ENCODE measurements at places on chromosomes 2 and 18.
A peak's percentile ranks its signal among the peaks of the same experiment; 100 is the strongest.

DNA sequence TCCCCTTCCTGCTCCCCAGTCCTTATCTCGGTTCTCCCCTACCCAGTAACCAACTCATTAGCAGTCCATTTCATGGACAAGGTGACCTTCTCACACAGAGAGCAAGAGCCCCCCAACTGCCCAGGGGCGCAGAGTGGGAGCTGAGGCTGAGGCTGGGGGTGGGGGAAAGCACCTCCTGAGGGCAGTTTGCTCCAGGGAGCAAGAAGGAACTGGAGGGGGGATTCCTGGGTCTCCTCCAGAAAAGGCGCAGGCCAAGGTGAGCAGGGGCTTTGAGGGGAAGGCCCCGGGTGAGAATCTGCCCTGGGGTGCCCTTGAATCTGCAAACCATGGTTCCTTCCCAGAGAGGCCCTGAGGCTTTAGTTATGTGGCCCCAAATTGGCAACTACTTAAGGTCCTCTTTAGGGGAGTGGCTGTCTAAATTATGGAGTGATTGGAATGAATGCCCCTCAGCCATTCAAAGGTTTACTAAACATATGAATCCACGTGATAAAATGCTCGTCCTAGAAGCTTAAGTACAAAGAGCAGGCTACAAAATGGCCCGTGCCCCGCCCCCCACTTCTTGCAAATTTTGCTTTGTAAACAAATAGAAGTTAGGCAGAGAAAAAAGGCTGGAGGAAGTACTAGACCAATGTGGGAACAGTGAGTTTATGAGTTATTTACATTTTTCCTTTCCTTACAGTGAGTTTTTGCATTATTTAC is 123.5 kb upstream of the HS6ST1 start:
- peak; percentile 28 for DNase-seq

- DNase-seq, result no peak
Measured at GRCh38 chr2:183060571-183061231, 17.8 kb upstream of the DUSP19 start.

- no peak for DNase-seq
Measured at GRCh38 chr2:29749041-29749440, 172.3 kb downstream of the ALK start.

DNA sequence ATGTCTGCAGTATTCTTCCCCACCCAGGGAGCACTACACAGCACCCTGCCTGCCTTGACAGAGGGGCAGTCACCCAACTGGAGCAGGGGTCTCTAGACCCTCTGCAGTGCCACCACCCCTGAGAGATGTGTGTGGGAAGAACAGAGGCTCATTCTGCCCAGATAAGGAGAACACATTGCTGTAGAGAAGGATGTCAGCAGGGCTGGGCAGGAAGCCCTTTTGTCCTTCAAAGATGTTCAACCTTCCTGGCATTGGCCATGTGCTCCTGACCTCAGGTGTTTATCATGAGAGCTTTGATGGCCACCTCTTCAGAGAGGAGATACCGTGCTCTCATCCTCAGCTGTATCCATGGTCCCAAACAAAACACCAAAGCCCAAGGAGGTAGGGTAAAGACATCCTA is 4.6 kb upstream of the TEX51 start:
- peak; percentile 28 for DNase-seq

DNA sequence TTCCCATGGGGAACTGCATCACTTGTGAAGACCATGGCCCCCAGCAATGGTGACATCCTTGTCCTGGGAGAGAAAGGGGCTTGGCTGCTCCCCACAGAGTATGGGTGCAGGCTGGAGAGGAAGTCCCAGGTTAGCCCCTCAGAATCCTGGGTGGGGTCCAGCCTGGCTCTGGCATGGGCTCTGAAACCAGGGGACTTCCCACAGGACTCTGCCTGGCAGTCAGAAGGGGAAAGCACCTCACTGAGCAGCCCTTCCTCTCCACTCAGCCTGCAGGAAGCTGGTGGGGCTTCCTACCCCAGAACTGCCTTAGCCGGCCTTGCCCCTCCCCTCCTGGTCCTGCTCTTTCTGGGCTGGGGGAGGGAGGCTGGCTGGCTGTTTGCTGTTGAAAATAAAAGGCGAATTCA is 3.7 kb downstream of the NEURL3 start:
- peak; percentile 55 for DNase-seq

- DNase-seq, result no peak
Measured at GRCh38 chr2:19802086-19802841, 99.5 kb downstream of the TTC32 start.

DNA sequence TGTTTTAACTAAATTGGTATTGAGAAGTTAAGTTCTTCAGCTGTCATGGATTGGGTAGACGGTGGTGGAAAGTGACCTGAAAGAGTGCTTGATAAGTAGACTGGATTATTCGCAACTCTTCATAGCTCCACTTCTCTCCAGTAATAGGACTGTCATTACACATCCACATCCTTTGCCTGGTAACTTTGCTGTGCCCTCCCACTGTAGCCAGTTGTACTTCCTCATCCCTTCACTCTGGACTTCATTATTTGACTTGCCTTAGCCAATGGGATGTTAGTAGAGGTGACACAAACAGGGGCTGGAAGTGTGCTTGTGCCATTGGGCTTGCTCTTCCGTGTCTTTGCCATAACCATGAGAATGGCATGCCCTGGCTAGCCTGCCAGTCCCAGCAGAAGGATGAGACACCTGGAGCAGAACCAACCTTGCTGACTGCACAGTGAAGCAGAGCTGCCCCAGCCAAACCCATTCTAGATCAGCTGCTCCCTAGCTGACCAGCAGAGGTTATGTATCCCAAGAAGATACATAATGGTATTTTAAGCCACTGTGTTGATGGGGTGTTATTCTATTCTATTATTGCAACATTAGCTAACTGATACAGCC is 16.9 kb downstream of the QPCT start:
- DNase-seq, result no peak

GRCh38 chr18:62490967-62491695 is 31.7 kb upstream of the ZCCHC2 start:
- no peak for DNase-seq

DNA sequence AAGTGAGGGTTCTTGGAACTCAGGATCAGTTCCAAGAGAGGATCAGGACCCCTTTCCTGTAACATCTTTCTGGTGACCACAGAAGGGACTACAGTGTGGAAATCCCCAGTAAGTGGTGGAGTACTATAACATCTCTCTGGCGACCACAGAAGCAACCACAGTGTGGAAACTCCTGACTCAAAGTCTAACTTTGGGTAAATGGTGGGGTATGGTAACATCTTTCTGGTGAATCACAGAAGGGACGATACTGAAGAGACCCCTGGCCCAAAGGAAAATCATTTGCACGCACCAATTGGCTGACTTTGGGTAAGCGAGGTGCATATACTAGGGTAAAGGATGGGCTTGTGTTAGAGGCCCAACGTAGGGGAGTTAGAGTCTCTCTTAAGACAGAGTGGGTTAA is 56.3 kb upstream of the GULP1 start:
- no peak for DNase-seq

DNA sequence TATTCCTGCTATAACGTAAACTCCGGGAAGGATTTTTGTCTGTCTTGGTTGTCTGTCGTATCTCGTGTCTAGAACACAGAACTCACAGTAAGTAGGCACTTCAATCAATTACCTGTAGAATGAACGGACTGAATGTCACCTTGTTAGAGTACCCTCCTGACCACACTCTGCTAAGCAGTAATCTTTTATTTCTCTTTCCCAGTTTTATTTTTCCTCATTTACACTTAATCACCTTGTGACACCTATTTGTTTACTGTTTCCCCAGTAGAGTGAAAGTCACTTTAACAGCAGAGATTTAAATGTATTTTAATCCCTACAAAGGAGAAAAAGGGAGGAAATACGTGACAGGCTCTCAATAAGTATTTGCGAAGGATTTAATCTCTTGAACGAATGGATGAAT is 514 bp upstream of the EPB41L5 start:
- no peak for DNase-seq

GRCh38 chr2:96523659-96524481 is 12.7 kb upstream of the ARID5A start:
- peak; percentile 54 for DNase-seq

- DNase-seq, result no peak
Measured at GRCh38 chr2:139048017-139048416, 267.8 kb upstream of the NXPH2 start.
